ENCODE measurements at places on chromosomes 3 and 15.

- no peak for DNase-seq
These were observed 95.1 kb upstream of the UMPS start for GRCh38 chr3:124635169-124635539.

DNA sequence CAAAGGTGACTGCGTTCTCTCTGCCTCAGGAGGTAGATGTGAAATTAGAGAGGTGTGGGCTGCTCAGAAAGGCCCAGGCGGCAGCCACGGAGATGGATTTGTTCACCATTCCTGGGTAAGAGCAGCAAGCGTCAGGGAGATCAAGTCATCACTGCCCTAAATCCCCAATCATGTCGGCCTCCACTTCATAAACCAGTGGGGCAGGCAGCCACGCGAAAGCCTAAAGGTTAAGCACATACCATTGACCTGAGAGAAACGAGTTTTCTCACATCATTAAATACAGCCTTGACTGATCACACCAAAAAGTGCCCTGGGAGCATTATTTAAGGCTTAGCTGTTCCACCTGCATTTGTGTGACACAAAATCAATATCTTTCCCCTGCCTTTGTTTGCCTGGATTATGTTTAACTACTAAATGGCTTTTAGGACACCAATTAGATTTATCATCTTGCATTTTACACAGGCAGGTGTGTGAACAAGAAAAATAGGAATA is 50.7 kb upstream of the FOXB1 start:
- DNase-seq = no peak

DNA sequence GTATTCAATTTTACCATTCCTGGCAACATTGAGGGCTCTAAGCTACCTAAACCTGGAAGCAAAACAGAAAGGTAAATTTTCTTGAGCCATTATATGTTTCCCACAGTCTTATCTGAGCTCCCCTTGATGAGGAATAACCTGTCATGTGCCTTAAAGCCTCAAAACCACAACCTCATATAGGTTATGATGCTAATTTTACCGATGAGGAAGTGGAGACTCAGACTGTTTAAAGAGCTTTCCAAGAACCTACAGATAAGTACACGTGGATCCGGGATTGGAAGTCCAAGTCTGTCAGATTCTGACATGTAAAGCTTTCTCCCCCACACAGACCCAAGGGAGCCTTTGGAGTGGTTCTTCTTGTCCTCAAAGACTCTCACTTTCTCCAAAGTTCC is 140.5 kb downstream of the SEMA6D start:
- DNase-seq = no peak

GRCh38 chr3:66456711-66457173 is 44.1 kb downstream of the LRIG1 start:
- no peak for DNase-seq

GRCh38 chr3:52570076-52570475 is 33.7 kb downstream of the UQCC5 start:
- DNase-seq = no peak

- no peak for DNase-seq
These were observed 18.2 kb downstream of the CMTM6 start for GRCh38 chr3:32484436-32484835.

DNA sequence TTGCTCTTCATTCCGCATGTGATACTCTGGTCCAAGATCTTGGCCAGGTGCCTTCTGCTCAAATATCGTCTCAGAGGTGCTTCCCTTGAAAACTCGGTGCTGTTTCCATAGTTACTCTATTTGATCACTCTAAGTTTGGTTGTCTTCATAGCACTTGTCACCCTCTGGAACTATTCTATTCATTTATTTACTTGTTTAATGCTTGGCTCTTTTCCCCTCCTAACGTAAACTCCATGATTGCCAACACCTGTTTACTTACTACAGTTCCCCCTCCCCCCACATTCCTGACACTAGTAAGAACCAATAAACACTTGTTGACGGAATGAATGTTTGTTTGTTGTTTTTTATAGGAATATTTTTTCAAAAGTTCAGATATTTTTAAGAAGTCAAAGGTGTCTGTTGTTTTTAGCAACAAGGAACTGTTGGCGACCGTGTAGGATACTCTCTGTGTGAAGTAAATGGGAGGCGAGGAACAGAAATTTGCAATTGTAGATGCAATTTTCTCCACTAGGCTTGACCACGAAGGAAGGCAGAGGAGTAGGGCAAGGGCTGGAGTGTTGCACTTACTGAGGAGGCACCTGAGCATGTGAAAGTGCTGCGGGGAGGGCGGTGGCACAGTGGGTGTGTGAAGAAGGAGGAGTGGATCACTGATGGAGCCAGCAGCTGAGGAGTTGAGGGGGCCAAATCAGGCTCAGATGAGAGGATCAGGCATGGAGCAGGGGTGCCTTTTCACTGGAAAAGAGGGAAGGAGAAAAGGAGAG is 48.4 kb downstream of the MOBP start:
- no peak for DNase-seq

GRCh38 chr3:150996731-150997130 is 24.2 kb upstream of the CLRN1 start:
- DNase-seq = no peak

DNA sequence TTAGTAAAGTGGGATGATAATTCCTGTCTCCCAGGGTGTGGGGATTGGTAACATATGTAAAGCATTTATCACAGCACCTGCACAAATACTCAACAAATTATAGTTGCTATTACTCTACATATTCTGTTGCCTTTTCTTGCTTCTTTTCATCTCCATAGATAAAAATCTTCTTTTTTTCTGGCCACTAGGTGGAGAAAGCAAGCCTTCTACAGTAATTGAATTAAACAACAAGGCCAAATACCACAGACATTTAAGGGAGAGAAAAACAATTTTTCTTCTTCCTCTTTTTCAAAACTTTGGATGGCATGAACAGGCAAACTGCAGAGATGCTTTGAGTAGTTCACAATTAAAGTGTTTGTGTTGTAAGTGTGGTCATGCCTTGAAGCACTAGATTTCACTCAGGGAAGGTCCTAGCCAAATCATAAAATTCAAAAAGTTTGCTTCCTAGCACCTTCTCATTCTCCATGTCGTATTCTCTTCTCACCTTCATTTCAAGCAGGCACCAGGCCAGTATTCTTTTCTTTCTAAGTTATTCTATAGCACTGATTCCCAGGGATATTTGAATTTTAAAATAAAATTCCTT is 493.4 kb upstream of the TGFBR2 start:
- DNase-seq = no peak

All from stimulated activated CD4-positive, alpha-beta T cell treated with anti-CD3 and anti-CD28 coated beads, Interleukin-1b, Interleukin-23, amount 100 ng/mL, for 24 hours (primary cell).